ENCODE measurements at places on chromosomes 5 and 9.

DNA sequence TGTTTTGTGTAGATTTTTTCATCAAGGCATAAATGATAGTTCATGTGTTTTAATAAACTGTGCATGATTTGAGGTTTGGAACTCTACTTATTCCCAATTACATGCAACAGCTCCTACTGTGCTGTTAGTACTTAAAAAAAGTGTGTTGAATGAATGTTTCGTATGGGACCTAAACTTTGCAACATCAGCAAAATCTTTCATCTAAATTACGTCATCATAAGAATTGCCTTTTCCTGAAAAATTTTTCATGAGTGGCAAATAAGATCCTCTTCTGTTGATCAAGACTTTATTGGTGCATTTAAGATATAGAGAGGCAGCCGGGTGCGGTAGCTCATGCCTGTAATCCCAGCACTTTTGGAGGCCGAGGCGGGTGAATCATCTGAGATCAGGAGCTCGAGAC, 826.1 kb downstream of the SEMA5A start:
- no peak for DNase-seq

- DNase-seq, result no peak
Observed at GRCh38 chr5:76175051-76175666, 92.0 kb downstream of the SV2C start.

DNA sequence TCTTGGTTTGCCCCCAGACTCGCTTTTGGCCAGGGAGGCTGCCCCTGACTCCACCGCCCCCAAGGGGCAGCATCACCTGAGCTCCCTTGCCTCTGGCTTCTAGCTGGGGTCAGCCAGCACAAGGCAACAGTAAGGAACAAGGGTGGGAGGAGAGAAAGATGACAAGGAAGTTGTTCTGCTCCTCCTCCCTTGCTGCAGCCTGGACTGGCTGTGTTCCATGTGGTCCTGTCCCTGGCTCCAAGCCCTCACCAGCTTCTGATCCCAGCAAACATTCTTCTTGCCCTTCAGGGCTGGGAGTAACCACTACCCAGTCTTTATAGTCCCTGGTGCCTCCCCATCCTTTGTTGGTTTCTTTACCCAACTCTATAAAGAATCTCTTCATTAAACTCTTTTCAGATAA, 100.3 kb upstream of the SPIN1 start:
- no peak for DNase-seq

DNA sequence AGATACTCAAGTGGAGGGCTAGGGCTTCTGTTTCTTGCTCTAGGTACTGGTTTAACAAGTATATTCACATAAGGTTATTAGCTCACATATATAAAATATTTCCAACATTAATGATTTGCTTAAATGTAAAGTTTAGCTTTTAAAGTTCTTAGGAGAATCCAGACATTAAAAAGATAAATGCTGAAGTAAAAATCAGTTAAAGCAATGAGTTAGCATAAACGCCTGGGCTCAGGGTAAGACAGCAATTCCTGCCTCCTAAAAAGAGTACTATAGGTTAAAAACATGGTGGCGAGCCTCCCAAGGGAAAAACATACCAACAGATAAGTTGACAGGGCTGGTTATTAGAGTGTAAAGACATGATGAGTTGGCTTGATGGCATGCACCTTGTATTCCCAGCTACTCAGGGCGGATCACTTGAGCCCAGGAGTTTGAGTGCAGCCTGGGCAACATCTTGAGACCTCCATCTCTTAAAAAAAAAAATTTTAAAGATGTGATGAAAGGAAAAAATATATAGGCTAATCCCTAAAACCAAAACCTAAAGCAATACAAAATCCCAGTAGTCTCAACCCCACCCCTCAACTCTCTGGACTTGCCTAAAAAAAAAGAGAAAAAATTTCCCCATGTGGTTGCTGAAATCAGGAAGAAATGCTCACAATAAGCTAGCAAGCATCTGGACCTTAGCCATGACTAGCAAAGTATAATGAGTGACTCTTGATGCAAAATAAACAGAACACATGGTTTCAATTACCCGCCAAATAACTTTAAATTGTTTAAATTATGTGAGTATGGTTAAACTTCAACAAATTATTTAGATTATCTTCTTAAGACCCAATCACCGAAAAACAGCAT, 3.6 kb downstream of the GOLPH3 start:
- no peak for DNase-seq

DNA sequence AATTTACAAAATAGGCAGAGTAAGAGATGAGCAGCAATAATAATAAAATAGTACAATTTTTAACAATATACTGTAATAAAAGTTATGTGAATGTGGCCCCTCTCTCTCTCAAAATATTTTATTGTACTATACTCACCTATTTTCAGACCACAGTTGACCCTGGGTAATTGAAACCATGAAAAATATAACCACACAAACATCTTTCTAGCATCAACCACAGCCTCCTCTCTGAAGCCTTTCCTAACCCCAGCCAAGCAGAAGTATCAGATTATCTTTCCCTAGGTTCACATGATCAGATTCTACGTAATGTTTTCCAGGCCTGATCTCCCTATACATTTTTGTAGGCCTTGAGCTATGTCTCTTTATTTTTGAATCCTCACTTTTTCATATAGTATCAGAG, 35.2 kb downstream of the DNAH5 start:
- DNase-seq, result no peak

DNA sequence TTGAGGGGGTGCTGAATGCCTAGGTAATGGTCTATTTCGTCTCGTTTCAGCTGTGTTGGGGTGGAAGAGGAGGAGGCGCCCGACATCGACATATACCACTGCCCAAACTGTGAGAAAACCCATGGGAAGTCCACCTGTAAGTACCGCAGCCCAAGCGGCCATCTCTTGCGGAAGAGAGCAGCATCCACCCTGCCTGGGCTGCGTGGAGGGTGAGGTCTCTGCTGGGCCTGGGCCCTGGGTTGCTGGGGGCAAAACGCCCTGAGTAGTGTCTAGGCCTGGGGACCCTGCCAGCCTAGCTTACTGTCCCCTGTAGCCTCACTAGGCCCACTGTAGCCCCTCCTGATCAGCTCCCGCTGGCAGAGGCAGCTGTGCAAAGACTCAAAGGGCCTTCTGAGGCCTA, 53.5 kb downstream of the PHF2 start:
- no peak for DNase-seq

- DNase-seq, result no peak
Observed at GRCh38 chr5:94920570-94920969, 302.1 kb downstream of the SLF1 start.

GRCh38 chr9:109903515-109904138, 123.6 kb downstream of the PALM2AKAP2 start:
- no peak for DNase-seq

- no peak for DNase-seq
Observed at GRCh38 chr9:16136451-16136850, 583.6 kb downstream of the CCDC171 start.

DNA sequence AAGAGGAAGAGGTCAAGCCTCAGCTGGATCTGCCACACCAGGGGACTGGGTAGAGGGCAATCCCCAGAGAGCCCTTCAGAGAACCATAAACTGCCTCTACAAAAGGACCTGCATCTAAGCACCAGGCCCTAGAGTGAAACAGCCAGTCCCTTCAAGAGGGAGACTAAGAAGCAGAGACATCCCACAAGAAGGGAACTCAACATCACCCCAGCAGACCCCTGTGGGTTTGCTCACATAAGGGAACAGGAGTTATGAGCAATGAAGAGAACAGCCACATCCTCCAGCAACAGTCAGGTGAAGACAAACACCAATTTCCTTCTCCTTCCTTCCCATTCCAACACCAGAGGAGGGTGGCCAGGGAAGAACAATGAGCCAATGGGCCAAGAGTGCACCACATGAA, 48.9 kb downstream of the TNFSF15 start:
- DNase-seq, result no peak

Data from vagina (tissue), 2 donors.